ENCODE measurements at places on chromosomes 1 and 21.

- DNase-seq: no peak
Measured at GRCh38 chr1:248521856-248522255, 14.0 kb downstream of the OR2G6 start.

- no peak for DNase-seq
Measured at GRCh38 chr1:153415850-153416570, at the start of gene S100A7A. TSS of gene S100A7A (plus strand) at chr1:153416520. CDS start at chr1:153418083, 1,563 bp downstream.

DNA sequence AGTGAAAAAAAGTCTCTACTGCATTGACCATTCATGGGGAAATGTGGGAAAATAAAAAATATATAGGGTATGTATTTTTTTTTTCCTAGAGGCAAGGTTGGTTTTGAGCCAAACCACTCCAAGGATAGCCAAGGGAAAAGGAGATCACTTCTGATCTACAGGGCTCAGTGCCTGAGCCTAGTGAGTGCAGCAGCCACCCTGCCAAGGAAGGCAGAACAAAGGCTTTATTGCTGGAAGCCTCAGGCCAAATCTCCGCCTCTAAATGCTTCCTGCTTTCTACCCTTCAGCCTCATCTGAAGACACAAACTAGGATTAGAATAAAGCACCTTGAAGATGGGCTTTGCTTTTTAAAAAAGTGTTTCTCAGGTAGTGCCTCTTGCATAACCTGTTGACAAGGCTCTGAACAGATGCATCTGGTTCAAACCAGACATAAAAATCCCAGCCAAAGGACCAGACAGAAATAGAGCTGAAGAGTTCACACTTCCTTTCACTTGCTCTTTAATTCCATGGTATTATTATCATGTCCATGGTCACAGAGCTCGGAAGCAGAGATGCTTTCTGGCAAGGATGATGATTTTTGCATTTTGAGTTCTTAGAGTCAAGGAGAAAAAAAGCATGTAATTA, 10.5 kb downstream of the C1orf115 start:
- no peak for DNase-seq

DNA sequence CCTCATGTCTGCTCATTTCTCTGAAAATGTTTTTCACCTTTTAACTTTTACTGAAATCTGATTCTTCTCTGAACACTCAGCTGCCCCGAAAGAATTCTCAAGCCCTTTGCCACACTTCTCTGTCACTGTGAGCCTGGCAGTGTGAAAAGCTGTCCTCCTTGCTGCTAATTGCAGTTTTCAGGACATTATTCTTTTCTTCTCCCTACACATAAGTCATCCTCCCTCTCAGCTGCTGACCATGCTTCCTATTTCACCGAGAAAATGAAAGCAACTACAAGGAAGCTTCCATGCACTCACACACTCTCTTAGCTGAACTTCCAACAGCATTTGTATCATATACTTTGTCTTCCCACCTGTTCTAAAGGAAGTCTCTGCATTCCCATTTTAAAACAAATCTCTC, 15.8 kb downstream of the OLFM3 start:
- no peak for DNase-seq

DNA sequence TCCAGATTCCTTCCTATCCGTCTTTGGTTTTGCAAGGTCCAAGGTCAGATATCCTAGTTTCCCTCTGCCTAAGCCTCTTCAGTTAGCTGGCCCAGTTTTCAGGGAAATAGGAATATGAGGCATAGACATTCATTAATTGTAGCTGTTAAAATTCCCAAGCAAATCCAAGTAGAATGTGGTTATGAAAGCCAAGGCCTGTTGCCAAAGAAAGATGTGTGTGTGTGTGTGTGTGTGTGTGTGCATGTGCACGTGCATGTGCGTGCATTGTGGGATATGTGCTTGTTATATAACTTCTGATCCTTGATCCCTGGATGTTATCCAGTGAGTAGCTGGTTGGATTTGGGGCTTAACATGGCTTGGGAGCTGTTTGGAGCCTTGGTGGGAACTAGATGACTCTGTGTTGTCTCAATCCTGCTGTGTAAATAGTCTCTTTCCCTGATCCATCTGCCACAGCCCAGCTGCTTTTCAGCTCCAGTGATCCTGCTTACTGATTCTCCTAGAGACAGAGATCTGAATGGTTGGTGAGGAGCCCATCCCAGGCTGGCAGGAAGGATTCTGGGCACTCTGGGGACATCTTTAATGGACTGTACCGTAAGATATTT, 70.6 kb upstream of the GCLM start:
- DNase-seq: no peak

GRCh38 chr1:233356705-233356987, 29.1 kb downstream of the MAP3K21 start:
- DNase-seq: no peak

- no peak for DNase-seq
Measured at GRCh38 chr1:36183309-36183856, 27.4 kb downstream of the MAP7D1 start.

DNA sequence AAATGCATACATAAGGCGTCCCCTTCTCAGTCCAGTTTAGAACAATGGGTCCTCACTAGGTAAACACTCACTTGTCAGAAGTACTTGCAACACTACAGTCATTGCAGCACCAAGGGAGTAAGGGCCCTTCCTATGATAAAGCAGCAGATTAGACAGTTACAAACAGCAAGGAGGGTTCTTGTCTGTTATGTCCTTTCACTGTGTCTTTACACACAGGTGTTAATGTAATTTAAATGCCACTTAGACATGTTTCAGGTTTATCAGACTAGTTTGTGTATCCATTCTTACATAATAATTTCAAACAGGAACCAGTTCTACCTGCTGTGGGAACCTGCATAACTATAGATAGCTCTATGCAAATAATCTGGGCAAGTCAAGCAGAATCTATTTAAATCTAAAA, 105.6 kb upstream of the USH2A start:
- no peak for DNase-seq

DNA sequence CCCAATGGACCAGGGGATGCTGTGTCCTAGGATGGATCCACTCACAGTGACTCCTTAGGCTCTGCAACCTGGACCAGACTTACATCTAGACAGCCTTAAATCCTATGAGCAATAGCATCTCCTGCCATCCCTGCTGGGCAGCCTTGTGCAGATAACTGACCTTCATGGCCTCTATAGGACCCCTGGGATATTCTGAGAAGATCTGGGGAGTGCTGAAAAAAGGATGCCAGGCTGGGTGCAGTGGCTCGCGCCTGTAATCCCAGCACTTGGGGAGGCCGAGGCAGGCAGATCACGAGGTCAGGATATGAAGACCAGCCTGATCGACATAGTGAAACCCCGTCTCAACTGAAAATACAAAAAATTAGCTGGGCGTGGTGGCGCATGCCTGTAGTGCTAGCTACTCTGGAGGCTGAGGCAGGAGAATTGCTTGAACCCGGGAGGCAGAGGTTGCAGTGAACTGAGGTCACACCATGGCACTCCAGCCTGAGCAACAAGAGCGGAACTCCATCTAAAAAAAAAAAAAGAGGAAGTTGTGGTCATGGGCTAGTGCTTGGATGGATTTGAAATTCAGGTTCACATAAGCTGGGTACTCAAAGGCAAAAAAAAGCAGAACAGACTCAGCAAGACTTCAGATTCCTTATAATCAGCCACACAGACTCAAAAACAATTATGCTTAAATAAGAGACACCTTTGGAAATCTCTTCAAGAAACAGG, 10.9 kb upstream of the SH2D1B start:
- no peak for DNase-seq

- DNase-seq: no peak
Measured at GRCh38 chr1:42953182-42954180, 5.2 kb downstream of the SLC2A1 start.

GRCh38 chr1:37814252-37814651, 6.2 kb upstream of the YRDC start:
- no peak for DNase-seq

- DNase-seq: no peak
Measured at GRCh38 chr21:7951854-7952519, 2569.4 kb upstream of the TPTE start.

DNA sequence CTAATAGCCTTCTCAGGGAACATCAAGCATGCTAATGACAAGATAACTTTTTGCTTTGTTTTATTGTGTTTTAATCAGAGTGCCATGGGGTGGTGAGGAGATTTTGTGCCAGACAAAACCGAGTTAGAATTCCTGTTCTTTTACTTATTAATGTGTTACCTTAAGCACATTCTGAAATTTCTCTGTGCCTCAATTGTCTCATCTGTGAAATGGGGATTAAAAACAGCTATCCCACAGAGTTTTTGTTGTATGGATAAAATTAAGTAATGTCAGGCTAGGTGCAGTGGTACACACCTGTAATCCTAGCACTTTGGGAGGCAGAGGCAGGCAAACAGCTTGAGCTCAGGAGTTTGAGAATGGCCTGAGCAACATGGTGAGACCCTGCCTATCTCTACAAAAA, 138.0 kb downstream of the PROX1 start:
- no peak for DNase-seq

DNA sequence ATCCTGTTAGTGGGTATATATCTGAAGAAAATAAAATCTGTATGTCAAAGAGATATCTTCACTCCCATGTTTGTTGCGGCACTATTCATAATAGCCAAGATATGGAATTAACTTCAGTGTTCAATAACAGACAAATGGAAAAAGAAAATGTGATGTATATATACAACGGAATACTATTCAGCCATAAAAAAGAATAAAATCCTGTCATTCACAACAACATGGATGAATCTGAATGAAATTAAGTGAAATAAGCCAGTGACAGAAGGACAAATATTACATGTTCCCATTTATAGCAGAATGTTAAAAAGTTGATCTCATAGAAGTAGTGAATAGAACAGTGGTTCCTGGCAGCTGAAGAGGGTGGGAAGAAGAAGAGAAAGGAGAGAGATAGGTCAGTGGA, 239.1 kb upstream of the RUNX1 start:
- no peak for DNase-seq

GRCh38 chr1:36320291-36320761, 3.1 kb downstream of the EVA1B start:
- no peak for DNase-seq

- no peak for DNase-seq
Measured at GRCh38 chr1:175099916-175100315, 32.3 kb downstream of the TNN start.

- DNase-seq: no peak
Measured at GRCh38 chr1:55156608-55157007, 58.6 kb downstream of the USP24 start.

DNA sequence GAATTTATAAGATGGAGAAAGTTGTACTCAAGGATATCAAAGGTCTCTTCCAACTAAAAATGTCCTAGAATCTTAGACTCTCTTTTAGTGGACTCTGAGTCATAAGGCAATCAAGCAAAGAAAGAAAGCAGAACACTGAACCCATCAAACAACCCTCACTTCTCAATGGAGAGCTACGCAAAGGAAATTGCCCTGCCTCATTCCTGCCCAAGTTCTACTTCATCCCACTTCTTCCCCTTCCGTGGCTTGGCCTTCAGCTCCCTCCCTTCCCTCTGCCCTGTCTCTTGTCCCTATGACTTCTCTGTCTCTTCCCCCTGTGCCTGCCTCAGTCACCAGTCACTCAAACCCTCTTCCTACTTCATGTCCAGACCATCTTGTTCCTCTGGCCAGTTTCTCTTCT, 58.5 kb downstream of the RIMS3 start:
- DNase-seq: no peak

DNA sequence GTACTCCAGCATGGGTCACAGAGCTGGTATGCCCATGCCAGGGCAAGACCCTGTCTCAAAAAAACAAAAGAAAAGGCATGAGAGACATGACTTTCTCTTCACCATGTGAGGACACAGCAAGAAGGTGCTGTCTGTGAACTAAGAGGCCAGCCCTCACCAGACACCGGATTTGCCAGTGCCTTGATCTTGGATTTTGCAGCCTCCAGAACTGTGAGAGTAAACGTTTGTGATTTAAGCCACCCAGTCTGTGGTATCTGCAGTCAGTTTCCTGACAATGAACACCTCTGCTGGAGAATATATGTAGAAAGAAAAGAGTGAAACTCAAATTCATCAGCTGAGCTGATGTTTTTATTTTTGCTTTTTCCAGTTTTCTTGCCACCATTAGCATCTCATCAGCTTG, 166.3 kb upstream of the RAB4A start:
- DNase-seq: no peak

DNA sequence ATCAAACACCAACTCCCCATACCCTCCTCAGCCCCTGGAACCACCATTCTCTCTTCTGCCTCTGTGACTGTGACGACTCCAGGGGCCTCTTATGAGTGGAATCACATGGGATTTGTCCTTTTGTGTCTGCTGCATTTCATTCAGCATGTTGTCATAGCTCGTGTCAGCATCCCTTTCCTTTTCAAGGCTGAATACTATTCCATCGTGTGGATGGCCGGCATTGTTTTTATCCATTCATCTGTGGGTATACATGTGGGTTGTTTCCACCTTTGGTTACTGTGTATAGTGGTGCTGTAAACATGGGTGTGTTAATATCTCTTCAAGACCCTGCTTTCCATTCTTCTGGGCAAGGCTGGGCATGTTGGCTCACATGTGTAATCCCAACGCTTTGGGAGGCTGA, 17.1 kb upstream of the OBSCN start:
- DNase-seq: no peak

DNA sequence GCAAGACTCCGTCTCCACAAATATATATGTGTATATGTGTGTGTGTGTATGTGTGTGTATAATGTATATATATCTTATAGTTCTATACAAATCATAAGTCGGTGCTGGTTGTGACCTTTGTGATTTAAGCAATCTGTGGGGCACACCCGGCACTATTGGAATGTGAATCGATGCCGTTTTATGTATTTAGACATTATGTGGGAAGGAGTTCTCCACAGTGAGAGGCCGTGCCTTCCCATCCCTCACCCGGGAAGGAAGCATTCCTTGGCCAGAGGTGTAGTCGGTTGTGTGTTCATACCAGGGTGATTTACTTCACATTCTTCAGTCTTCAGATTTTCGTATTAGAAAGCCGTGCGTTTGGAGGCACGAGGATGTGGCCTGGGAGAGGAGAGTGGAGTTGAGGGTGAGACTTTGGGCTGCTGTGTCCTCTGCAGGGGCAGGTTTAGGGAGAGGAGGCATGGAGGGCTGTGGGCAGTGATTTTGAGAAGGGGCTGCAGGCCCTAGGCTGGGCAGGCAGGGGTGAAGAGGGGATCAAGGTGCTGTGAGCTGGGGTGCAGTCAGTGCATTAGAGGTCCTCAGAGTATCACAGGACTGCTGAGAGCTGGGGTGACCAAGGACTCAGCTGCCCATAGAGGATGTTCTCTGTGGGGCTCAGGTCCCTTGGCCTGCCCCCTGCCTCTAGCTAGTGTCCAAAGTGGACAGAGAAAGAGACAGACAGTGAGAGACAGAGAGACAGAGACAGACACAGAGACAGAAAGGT, 57.7 kb downstream of the TRIM11 start:
- no peak for DNase-seq

All from CD4-positive, alpha-beta memory T cell (primary cell).